ENCODE measurements at places on chromosomes 6 and 20.
A peak's percentile ranks its signal among the peaks of the same experiment; 100 is the strongest.

GRCh38 chr6:28413681-28414080 lies 14.1 kb upstream of the ZSCAN12 start:
- no peak for DNase-seq

DNA sequence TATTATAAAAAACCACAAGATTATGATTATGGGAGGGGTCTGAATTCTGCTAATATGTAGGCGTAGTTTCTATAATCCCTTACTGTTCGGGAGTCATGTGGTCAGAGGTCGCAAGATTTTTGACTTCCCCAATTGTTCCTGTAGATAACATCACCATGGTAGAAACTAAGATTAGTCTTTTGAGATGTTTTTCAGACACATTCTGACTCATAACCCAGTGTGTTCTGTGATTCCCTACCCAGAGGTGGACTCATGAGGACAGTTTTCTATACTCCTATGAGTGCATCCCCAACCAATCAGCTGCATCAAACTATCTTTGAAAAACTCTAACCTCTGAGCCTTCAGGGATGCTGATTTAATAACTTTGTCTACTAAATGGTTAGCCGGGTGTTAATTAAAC lies 175.5 kb downstream of the RFPL4B start:
- DNase-seq: no peak

DNA sequence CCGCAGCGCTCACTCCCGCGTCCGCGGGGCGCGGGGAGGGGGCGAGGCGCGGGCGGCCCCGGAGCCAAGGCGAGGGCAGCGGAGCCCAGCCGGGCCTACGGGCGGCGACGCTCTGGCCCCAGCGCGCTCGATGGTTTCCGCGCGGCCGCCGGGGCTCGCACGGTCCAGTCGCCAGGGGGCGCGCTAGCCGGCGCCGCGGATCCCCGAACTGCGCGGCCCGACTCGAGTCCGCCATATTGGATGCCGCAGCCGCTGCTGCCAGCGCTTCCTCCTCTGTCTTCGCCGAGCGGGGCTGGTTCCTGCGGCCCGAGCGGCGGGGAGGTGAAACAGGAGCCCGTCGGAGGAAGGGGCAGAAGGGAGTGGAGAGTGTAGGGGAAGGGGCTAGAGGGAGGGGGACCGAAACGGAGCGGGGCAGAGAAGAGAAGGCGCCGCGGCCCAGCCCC lies at the start of gene SCAF8:
Gene SCAF8, plus strand, starts transcription at position 234 of the 443 bp plus-strand sequence. CDS start 485 bp downstream, outside the sequence.
- DNase-seq: peak; percentile 90

DNA sequence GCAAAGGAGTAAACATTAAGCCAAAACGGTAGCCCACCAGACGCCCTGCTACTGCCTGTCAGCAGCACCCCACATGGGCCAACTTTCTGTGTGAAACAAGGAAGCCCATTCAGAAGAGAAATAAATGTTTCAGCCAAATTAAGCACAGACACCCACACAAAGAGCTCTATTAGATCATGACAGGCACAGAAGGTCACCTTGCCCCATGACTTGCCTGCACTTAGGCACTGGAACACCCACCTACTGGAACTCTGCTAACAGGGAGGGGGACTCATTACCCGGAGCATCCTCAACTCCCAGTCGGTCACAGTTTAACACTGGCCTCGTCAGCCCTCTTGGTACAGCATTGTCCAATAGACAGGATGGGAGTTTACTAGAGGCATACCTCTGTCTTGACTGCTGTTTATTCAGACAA lies 31.8 kb downstream of the GFOD1 start:
- no peak for DNase-seq

- DNase-seq: no peak
Observed at GRCh38 chr6:16420337-16420714, 181.9 kb downstream of the GMPR start.

GRCh38 chr6:125392682-125393081 lies 90.9 kb upstream of the HDDC2 start:
- no peak for DNase-seq

GRCh38 chr6:130054725-130055124 lies 36.3 kb downstream of the L3MBTL3 start:
- DNase-seq: no peak

Data from GM06990 (cell line).